ENCODE measurements at places on chromosomes 2 and 18.

DNA sequence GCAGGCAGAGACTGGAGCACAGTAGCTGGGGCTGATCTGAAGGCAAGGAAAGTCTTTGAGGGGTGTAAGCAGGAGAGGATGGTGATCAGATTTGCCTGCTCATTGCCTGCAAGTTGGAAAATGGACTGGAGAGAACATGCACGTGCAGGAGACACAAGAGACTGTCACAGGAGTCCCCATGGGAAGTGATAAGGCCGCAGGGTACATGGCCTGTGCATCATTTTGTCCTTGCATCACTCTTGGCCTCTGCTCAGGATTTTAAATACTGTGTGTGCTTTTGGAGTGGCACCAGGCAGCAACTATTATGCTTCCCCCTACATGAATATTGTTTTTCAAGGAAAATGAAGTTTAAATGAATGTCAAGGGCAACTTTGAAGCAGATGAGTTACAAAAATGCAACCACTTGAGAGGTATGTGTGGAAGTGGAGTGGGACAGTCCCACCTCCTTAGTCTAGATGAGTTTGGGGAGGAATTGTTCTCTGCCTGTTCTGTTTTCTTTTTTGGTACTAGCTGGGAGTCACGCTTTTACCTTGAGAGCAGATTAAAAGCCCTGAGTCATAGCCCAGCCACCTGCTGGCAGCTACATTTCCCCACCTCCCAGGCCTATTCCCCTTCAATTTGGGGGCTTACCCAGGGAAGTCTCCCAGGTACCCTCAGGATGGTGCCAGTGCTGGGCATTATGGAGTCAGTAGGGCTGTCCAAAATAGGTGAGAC lies 19.3 kb downstream of the MAPK4 start:
- DNase-seq: no peak

DNA sequence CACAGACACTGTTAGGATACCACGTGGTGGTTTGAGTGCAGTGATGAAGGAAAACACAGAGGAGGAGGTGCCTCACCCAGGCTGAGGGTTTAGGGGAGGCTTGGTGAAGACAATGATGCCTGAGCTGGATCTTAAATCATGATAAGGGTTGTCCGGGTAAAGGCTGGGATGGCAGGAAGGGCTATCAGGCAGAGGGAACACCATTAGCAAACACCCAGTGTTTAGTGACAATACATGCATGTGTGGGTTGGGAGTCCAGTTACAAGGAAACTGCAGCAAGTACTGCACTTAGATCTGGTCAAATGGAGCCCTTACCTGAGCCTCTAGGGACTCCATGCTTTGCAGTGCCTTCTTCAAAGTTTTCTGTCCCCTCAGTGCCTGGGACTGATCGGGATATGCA lies 79.8 kb upstream of the MBOAT2 start:
- no peak for DNase-seq

GRCh38 chr2:133026536-133027177 lies 356.7 kb upstream of the LYPD1 start:
- no peak for DNase-seq

DNA sequence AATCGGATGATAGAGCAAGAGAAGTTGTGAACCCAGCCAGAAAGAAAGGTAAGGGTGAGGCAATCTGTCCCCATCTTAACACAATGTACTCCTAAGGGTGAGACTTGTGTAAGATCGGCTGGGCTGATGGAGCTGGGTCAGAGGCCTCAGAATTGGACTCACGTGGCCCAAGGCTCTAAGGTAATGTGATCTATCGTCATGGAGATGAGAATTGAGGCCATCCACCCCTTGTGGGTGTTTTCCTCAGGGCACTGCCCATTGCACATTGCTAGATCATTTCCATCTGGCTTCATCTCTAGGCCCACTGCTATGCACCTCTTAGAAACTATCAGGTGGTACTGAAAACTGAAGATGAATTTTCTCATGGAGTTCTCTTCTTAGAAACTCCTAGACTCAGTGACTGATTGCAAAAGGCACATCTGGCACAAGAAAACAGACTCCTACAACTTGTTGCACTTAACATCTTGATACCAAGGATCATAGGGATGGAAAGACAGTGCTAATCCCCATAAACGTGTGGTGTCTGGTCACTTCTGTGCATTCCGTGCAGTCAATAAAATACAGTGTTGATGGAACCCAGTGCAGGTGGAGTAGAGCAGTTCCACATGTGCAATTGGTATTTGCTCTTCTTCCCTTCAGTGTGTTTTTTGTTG lies 228.9 kb upstream of the FOSL2 start:
- no peak for DNase-seq

DNA sequence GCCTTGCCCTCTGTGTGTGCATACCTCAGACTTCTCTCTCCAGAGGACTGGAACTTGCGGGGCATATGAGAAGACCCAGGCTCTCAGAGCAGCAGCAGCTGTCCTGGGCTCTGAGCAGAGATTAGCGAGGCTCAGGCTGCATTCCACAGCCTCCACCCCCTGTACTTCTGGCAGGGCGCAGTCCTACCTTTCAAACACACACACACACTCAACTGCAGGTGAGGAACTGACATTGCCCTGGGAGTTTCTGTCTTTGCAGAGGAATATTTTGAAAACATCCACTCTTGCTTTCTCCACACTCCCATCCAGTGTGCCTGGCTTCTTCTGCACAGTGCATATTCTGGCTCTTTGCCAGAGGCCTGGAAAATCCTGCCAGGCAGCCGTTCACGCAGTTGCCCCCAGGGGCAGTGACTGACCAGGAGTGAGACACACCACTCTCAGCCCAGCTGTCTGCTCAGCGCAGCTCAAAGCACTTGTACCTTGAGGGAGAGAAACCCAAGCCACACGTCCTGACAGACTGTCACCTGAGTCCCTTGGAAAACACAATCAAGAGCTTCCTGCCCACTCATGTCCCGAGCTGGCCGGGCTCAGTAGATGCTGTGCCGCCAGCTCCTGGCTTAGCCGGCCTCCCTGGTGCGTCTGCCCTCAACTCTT lies 460.8 kb downstream of the RNF144A start:
- no peak for DNase-seq

- peak; percentile 17 for DNase-seq
Observed at GRCh38 chr2:10914272-10914693, 2.5 kb downstream of the KCNF1 start.

DNA sequence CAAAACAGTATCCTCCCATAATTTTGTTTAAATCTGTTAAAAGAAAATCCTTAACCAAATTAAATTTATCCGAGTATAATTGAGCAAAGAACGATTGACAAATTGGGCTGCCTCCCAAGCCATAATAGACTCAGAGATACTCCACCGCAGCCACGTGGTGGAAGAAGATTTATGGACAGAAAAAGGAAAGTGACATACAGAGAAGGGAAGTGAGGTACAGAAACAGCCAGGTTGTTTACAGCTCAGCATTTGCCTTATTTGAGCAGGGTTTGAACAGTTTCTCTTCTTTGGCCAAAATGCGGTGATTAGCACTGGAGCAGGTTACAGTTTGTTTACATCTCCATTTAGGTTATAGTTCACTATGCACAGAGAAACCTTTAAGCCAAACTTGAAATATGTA lies 60.8 kb downstream of the KYNU start:
- peak; percentile 1 for DNase-seq

GRCh38 chr2:48849770-48850169 lies 94.2 kb upstream of the LHCGR start:
- no peak for DNase-seq

- no peak for DNase-seq
Observed at GRCh38 chr18:55264108-55264507, 304.8 kb upstream of the CCDC68 start.

GRCh38 chr2:44745922-44746766 lies 195.4 kb upstream of the SIX3 start:
- DNase-seq: no peak

- DNase-seq: no peak
Observed at GRCh38 chr2:164146441-164146840, 410.6 kb upstream of the FIGN start.

- DNase-seq: no peak
Observed at GRCh38 chr2:746697-747096, 69.5 kb upstream of the TMEM18 start.

GRCh38 chr2:219119422-219120043 lies 41.1 kb downstream of the NHEJ1 start:
- peak; percentile 21 for DNase-seq

GRCh38 chr2:216915557-216916150 lies 55.8 kb upstream of the TNP1 start:
- no peak for DNase-seq

DNA sequence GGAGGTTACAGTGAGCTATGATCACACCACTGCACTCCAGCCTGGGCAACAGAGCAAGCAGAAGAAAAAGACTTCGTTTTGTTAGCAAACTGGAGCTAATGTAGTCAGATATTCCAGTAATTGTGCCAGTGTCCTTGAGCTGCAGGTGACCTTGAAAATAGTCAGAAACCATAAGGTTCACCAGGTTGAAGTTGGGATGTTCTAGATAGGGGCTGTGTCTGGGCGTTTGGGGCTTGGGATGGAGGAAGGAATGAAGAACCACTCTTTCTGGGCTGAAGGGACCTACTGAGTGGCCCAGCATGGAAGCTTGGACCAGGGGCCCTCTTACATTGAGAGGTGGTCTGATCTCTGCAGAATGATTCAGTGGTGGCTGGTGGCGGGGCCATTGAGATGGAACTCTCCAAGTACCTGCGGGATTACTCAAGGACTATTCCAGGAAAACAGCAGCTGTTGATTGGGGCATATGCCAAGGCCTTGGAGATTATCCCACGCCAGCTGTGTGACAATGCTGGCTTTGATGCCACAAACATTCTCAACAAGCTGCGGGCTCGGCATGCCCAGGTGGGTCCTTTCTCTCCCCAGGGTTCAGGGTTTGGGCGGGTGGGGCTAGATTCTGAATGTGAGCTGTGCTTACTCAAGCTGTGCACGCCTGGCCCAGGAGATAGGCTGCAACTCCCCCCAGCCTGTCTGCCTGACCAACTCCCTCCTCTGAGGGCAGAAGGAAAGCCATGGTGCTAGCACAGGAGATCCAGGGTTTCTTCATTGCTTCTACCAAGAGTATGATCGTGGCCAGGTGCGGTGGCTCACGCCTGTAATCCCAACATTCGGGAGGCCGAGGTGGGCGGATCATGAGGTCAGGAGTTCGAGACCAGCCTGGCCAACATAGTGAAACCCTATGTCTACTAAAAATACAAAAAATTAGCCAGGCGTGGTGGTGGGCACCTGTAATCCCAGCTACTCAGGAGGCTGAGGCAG lies 17.1 kb downstream of the CCT7 start:
- DNase-seq: no peak

- no peak for DNase-seq
Observed at GRCh38 chr18:5415031-5415430, 119.5 kb upstream of the ZBTB14 start.

GRCh38 chr18:1408376-1408775 lies 503.7 kb downstream of the ADCYAP1 start:
- no peak for DNase-seq

GRCh38 chr2:159797543-159798375 lies at the start of gene CD302:
Gene CD302, minus strand, starts transcription at chr2:159798208. Its CDS starts 10 bp downstream, at chr2:159798198.
- DNase-seq: peak; percentile 48

DNA sequence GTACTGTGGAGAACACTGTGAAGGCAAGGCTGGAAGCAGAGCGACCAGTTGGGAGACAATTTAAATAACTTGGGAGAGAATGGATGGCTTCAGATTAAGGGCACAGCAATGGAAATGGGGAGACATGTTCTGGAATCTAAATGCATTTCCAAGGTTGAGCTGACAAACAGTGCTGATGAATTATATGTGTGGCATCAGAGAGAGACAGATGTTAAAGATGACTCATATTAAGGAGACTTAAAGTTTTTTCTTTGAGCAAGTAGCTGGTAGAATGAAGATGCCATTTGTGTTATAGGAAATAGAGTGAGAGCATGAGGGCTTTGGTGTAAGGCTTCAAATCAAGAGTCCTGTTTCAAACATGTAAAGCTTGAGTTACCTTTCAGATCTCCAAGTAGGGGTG lies 441.8 kb downstream of the SETBP1 start:
- no peak for DNase-seq

GRCh38 chr2:237702441-237703391 lies 75.3 kb downstream of the LRRFIP1 start:
- peak; percentile 90 for DNase-seq

- no peak for DNase-seq
Observed at GRCh38 chr2:239173301-239173700, 227.5 kb downstream of the HDAC4 start.

DNA sequence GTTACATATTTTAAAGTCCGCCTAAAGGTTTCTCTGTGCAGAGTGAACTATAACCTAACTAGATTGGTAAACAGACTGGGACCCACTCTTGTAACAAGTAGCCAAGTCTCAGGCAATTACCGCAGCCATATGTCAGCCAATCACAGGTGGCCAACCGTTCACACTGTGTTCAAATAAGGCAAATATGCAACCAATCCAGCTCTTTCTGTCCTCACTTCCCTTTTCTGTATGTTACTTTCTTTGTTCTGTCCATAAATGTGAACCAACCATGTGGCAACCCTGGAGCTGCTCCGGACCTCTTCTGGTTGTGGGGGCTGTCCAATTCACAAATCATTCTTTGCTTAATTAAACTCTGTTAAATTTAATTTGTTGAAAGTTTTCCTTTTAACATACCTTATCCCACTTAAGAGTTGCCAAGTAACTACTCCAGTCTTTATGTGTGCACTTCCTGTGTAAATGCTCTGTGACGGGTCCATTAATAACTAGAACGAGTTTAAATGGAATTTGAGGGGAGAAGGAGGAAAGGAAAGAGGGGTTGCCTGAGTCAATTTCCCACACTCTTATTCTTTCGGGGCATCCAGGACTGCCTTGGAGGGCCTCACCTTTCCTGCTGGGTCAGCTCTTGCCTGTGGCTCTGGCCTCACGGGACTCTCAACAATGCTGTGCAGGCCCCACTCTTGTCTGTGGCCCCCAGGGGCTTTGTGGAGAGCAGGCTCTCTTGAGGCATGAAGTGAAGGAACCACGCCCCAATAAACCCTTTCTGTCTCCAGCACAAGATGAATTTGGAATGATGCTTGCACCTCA lies 6.6 kb upstream of the RPL37A start:
- peak; percentile 89 for DNase-seq

- DNase-seq: no peak
Observed at GRCh38 chr2:218400167-218400929, 680 bp downstream of the CTDSP1 start.

DNA sequence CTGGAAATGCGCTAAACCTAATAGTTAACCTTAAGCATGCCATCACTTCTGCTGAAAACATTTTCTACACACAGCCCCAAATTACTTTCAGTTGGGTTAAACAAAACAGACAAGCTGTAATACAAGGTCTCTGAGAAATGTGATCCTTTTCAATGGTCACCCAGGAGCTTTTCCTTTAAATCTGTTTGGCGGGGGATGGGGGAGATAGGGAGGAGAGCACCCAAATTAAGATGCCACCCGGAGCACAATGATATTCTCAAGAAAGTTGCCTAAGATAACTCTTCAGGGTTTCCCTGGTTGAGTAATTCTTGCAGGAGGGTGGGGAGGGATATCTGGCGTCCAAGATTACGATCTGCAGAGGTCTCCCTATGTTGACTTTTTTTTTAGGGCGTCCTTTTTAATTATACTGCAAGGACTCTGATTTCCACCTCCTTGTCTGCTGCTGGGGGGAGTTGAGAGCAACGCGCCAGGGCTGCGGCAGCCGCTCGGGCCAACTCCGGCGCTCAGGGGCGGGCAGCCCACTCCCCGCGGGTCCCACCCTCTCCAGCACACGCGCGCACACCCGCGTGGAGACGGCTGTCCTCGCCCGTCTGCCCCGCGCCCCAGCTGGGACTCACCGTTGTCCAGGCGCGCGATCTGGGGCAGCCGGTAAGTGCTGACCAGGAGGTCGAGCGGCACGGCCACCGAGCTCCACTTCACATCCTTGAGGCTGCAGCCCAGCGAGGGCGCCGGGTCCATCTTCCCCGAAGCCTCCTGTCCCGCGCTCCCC lies 807 bp downstream of the GAREM1 start:
- DNase-seq: peak; percentile 1

GRCh38 chr18:41887100-41887499 lies 67.9 kb upstream of the PIK3C3 start:
- DNase-seq: no peak

All from MV-4-11 (cell line).